Stimulated activated CD8-positive, alpha-beta memory T cell treated with anti-CD3 and anti-CD28 coated beads, Interleukin-4, amount 100 ng/mL, for 4 hours (primary cell): ENCODE measurements at places on chromosomes 12 and 14.

DNA sequence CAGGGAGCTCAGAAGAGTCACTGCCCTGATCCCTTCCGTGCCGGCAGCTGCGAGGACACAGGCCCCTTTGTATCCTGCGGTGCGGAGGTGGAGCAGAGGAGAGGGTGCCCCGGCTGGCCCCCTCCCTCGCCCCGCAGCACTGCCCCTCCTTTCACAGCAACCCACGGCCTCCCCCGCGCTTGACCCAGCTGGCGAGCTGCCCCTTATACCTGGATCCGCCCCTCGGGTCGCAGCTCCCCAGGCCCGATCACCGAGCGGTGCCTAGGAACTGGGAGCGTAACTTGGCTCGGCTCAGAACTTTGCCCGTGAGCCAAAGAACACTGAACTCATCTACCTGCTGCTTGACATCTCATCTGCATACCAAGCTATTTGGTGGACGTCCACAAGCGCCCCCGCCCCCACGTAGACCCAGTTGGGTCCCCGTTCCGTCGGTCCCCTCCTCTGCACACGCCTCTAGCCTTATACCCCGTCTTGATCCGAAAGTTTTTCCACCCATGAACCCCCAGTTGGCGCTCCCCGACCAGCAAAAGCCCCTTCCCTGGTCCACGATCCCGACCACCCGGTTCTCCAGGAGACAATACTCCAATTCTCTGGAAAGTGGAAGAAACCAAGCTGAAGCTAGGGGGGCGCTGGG is 697 bp upstream of the DNAJC14 start:
- DNase-seq, result no peak

- no peak for DNase-seq
Observed at GRCh38 chr12:71393625-71394024, 46.0 kb upstream of the LGR5 start.

DNA sequence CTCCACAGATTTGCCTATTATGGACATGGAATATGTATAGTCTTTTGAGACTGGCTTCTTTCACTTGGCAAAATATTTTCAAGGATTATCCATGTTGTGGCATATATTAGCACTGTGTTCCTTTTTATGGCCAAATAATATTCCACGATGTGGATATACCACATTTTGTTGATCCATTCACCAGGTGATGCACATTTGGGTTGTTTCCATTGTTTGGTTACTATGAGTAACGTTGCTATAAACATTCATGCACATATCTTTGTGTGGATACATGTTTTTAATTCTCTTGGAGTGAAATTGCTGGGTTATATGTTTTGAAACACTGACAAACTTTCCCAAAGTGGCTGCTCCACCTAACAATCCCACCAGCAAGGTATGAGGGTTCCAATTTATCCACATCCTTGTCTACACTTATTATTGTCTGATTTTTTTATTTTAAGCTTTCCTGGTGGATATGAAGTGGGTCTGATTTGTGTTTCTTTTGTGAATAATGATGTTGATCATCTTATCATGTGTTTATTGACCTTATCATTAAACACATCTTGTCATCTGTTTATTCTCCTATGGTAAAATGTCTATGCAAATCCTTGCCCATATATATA is 116.2 kb upstream of the FRMD6 start:
- no peak for DNase-seq

- no peak for DNase-seq
Observed at GRCh38 chr12:63276537-63277365, 125.8 kb upstream of the AVPR1A start.

- DNase-seq, result no peak
Observed at GRCh38 chr12:44960423-44960822, 84.3 kb upstream of the NELL2 start.
